Kasumi-1 (cell line): ENCODE measurements at places on chromosomes 3 and 15.

DNA sequence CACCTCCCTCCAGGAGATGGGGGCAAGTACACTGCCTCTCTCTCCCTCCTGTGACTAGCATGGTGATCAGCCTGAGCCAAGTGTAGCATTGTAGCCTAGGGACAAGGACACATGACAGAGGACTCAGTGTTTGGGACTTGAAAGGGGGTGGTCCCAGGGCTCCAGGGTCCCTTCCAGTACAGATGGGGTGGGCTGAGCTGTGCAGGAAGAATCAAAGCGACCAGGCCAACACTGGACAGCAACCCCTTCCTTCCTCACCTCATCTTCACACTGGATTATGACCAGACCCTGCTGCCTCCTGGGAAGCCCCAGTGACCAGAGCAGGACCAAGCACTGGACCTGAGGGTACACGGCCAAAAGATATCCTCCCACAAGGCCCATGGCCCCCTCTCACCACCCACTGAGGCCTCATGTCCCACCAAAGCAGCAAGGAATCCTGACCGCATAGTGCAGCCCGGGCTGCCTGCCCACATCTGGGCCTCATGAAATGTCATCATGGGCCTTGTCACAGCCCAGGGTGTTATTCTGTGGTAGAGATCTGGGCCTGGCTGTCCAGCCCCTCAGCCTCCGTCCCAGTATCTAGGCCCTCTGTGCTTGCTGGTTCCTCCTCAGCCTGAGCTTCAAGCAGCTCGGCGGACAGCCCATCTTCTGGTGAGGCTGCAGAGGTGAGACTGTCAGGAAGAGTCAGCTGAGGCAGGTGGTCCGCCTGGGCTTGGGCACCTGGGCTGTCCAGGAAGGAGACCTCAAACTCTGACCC is 9.5 kb downstream of the GORASP1 start:
- DNase-seq = no peak

GRCh38 chr15:90603893-90604292 is 74.2 kb downstream of the CRTC3 start:
- peak; percentile 6 for DNase-seq

- no peak for DNase-seq
These were observed 57.5 kb downstream of the RBPMS2 start for GRCh38 chr15:64717735-64718495.

GRCh38 chr3:28935146-28935545 is 345.7 kb upstream of the RBMS3 start:
- no peak for DNase-seq

- no peak for DNase-seq
These were observed 23.8 kb upstream of the ZNF148 start for GRCh38 chr3:125398952-125399351.

DNA sequence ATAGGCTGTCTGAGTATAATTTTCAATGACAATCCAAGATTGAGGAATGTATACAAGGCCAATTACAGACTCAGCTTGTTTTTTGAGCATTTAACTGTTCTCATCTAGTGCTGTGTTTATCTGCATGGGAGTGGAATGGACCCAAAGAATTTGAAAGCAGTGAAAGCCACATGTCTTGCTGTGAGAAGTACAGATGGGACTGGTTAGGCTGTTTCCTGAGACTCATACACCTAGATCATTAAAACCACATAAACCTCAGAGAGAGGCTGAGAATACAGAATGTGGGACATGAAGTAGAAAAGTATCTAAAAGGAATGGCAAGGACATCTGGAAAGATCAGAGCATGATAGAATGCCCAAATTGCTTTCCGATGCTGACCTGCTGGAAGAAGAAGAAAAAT is 224.6 kb downstream of the NLGN1 start:
- DNase-seq = no peak
